ENCODE measurements at places on chromosomes 7 and 10.
A peak's percentile ranks its signal among the peaks of the same experiment; 100 is the strongest.

DNA sequence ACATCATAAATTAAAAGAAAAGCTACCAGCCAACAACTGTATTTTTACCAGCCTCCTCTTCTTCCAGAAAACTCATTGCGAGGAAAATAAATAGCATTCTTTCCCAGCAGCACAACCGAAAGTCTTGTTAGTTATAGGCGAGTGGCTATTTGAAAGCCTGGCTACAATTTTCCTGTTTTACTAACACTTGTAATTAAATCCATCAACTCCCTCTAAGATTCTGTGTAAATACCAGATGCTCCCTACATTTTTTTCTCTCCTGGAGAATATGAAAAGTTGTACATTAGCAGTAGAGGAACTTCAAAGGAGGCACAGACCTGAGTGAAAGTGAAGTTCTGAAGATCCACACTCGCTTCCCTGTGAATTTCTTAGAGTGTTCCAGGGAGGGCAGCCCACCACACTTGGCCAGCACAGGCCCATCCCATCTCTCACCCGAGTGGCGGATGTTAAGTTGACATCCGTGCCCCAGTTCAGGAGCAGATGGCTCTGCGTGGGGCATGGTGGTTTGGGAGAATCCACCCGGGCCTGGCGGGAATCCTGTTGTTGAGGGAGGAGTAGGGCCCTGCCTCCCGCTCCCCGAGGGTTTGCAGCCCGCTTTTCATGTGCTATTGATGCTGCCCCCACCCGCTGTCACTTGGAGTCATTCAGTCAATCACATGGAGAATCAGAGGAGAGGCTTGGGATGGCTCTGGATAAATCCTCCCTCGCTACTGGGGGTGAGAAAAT, 451.0 kb upstream of the GALNT17 start:
- no peak for DNase-seq

GRCh38 chr7:55526329-55526728, 46.0 kb downstream of the VOPP1 start:
- no peak for DNase-seq

DNA sequence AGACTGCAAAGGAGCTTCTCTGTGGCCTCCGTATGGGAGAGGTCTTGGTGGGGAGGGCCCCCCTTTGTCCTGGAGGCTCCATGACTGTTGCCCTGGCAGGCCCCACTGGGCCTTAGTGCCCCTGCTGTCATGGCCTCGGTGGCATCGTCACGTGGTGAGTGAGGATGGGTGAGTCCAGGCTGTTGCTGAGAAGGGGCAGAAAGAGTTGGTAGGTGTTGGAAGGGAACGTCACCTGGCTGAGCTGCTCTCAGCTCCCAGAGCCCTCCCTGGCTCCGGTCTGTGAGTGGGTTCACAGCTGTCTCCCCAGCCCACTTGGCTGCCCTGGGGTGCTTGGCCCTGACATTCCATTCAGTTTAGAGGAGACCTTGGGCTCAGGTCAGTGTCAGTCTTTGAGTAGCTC, 16.1 kb downstream of the SFRP5 start:
- DNase-seq: no peak

GRCh38 chr10:104483582-104483981, 129.9 kb downstream of the CFAP58 start:
- DNase-seq: no peak

DNA sequence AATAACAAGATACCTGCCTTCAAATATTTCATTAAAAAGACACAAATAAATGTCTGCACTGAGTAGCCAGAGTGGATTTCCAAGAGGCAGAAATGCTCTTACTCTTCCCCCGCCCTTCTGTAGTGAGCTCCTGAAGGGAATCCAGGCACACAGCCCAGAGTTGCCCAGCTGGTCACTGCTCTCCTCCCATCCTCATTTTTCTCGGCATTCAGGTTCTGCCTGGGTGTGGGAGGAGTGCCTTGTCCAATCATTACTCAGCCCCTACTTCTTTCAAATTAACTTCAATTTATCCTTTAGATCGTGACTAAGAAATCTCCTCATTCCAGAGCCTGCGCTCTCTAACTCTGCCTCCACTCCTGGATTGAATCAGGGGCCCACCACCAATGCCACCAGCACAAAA, 12.2 kb downstream of the CCDC6 start:
- no peak for DNase-seq

DNA sequence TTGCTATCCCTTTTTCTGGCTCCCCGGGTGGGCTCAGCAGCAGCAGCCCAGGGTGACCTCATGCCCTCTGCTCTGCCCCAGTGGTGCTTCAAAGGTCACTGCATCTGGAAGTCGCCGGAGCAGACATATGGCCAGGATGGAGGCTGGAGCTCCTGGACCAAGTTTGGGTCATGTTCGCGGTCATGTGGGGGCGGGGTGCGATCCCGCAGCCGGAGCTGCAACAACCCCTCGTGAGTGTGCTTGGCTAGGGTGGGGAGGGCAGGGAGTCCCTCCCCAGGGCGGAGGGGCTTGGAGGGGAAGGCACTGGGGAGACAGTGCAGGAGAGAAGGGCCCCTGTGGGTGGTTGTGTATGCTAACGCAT, 46.4 kb downstream of the TBATA start:
- DNase-seq: no peak

GRCh38 chr7:29231671-29232232, 37.2 kb downstream of the CHN2 start:
- no peak for DNase-seq

DNA sequence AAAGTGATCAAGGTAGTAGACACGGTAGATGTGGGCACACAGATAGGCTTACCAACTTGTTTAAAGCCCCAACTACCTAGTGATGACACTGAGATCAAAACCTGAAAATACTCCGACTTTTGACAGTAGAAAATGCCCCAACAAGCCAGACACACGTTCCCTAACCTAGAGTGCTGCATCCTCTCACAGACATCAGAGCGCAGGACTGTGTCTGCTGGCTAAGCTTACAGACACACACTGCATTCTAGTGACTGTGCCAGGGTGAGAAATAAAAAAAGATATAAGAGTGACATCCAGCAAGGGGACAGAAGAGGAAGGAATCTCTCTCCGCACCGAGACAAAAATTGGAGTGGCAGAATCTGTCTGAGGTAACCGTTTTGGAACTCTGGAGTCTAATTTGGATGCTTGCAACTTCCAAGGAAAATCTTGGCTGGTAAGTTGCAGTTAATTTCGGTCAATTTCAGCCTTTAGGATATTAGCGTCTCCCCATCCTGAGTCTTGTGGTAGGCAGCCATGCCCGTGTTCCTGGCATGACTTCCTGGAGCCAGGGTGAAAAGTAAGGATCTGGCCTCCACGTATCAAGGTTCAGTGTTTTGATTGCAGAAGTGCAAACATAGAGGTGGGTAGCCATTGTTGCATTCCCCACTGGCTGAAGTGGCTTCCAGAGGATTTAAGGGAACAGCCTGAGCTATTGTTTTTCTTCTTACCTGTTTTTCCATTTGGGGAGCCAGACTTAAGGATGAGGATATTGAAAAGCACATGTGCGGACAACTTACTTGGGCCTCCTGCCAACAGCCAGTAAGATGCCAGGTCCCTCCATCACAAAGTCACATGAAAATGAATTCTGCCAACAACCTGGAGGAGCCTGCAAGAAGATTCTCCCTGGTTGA, 124.1 kb downstream of the SMURF1 start:
- DNase-seq: no peak

DNA sequence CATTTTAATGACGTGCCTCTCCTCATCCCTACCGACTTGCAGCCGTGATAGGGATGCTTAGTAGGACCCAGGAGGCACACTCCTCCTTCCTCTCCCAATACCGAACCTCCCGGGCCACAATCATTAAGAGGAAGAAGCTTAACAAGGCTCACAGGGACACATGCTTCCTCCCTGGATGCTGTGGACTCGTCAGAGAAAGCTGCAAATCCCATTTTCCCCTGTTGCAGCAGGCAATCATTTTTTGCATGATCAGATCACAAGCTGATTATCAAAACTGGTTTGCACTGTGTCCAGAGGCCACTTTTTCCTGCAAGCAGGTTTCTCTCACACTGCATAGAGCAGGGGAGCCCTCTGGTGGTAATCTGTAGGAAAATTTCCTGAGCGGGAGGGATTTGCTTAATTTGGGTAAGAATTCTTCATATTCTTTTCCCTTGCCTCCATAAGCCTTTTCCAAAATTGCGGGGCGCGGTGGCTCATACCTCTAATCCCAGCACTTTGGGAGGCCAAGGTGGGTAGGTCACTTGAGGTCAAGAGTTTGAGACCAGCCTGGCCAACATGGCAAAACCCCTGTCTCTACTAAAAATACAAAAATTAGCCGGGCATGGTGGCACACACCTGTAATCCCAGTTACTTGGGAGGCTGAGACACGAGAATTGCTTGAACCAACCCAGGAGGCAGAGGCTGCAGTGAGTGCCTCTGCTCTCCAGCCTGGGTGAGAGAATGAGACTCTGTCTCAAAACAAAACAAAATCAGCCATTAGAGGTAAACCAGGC, 16.1 kb upstream of the LAMB4 start:
- DNase-seq: peak; percentile 71

- no peak for DNase-seq
These were observed 124.9 kb downstream of the ARHGAP12 start for GRCh38 chr10:31803606-31804351.

DNA sequence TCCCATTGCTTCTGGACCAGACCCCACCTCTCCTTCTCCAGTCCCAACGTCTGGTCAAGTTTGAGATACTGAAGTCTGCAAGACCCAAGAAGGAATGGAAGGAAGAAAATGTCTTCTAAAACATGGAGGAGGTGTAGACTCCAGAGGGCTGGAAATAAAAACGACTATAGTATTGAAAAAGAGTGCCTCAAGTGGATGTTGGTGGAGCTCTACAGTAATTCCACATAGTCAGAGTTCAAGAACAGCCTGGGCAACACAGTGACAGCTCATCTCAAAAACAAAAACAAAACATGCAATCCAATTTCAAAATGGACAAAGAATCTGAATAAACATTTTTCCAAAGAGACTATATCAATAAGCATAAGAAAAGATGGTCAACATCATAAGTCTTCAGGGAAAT, 2.3 kb upstream of the PCGF6 start:
- no peak for DNase-seq

DNA sequence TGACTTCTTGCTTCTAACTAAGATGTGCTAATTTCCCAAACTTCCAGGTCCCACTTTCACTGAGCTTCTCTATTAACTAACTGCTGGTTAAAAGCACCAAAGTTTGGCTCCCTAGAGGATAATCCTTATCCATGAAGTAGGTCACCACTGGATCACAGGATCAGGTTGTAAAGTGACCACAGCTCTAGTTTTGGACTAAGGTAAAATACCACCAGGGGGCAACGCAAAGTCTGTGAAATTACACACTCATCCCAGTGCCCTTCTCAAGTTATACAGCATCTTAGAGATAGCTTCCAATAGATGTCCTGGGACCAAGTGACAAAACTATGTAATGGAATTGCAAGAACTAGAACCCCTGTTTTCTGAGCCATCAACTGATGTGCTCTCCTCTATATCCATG, 116.4 kb upstream of the ASAH2 start:
- DNase-seq: no peak

DNA sequence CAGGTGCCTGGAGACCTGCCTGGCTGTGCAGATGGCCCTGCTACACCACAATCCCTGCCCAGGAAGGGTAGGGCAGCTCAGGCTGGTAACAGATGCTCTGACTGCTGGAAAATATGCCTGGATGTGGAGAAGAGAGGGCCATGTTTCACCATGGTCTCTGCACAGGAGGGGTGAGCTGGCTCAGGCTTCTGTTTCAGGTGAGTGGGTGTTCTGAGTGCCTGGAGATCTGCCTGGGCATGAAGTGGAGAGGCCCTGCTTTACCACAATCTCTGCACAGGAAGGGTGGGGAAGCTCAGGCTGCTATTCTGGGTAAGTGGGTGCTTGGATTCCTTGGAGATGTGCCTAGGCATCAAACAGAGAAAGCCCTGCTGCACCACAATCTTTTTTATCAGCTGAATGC, 350.1 kb downstream of the KIF20B start:
- no peak for DNase-seq

GRCh38 chr7:116087984-116088383, 57.4 kb upstream of the TFEC start:
- no peak for DNase-seq

- no peak for DNase-seq
These were observed 63.4 kb downstream of the CRPPA start for GRCh38 chr7:16357921-16358320.

DNA sequence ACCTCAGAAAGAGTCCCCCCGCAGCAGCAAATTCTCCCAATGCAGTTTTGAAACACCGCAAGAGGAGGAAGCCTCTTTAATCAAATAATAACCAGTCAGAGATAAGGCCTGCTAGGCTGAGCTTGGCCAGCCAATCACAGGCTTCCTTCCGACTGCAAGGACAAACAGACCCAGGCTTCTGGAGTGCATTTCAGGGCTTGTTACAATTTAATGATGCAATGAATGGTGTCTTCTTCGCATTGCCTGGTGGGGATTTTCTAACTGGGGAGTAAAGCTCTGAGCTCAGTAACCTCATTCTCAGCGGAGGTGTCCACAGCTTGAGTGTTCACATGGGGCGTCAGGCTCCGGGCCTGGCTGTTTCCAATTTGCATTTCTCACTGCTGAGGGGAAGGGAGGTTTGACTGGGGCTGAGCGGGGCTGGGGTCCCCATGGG, 31.8 kb upstream of the GPAM start:
- DNase-seq: no peak

GRCh38 chr10:23344241-23344841, at the start of gene C10orf67:
Gene C10orf67 (minus strand): TSS chr10:23344797. CDS start chr10:23344774, 23 bp downstream.
- DNase-seq: peak; percentile 49

DNA sequence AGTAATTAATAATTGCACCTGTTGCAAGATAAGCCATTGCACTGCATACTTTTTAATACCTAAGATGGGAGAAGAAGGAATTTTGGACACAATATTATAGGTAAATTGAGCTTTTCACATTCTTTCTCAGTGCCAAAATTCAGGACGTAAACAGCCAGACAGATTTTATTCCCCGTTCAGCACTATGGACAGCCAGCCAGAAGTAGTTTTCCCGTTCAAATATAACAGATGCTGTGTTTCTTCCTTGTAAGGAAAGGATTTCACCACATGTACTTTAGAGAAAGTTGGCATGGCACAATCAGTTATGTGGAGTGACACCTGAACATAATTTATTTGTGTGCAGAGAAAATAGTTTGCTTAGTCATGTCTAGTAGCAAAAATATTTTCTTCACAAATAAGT, 34.8 kb downstream of the SEMA3E start:
- no peak for DNase-seq

DNA sequence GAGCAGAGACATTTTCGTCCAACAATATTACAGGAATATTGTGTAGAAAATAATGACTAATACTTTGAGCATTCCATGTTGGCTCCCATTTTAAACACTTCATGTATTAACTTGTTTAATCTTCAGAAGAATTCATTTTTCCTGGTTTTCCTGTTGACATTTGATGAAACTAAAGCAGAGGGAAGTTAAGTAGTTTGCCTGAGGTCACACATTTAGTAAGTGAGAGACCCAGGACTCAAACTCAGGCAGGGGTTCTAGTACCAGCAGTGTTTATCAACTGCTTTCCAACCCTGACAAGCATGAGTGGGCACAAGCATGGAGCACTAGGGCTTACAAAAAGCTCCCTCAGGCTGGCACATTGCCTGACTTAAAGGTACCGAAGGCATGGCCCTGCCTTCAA, 719.1 kb downstream of the AUTS2 start:
- DNase-seq: no peak

GRCh38 chr7:105829681-105830322, 46.6 kb downstream of the ATXN7L1 start:
- no peak for DNase-seq

GRCh38 chr7:44978511-44979366, at the start of gene MYO1G:
Gene MYO1G (minus strand): TSS chr7:44979015. CDS start chr7:44978961, 54 bp downstream.
- no peak for DNase-seq

Measured in WTC11 (cell line).